ENCODE measurements at places on chromosomes 1 and 21. TPM values are rescaled to one million over a fixed set of nuclear protein-coding genes. Genes with fewer than 3 reads are reported as not detected.

Gene TDRD10
- total RNA-seq = 1.9 TPM

Gene TMEM82
- not detected for total RNA-seq

Gene GUCA2B
- not detected for total RNA-seq

DNA sequence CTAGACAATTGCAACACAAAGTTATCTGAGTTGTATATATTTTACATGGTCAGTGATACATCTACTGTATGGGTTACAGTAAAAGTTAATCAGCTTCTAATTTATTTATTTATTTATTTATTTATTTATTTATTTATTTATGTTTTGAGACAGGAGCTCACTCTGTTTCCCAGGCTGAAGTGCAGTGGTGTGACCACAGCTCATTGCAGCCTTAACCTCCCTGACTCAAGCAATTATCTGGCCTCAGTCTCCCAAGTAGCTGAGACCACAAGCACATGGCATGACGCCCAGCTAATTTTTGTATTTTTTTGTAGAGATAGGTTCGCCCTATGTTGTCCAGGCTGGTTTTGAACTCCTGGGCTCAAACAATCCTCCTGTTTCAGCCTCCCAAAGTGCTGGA, 241.6 kb downstream of the PTPRC start:
- DNase-seq = no peak

DNA sequence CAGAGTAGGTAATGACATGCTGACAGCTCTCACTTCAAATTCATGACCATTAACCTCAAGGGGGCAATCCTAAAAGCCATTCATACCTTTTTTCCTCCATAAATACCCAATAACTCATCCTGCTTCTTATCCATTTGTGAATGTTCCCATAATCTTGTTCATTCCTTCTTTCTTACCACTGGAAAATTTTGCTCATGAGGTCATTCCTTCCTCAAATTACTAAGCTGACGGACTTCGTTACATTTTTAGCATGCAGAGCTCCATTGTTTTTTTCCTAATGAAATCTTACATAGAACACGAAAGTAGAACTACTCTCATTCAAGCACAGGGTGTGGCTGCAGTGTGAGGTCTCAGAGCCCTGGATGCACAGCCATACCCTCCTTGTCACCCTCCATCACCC, 276.5 kb upstream of the DPYD start:
- no peak for DNase-seq

GRCh38 chr21:35119501-35120047, 70.5 kb upstream of the RUNX1 start:
- no peak for DNase-seq

GRCh38 chr1:54728027-54728426, 12.4 kb downstream of the TTC4 start:
- DNase-seq = no peak

Data from left ventricle myocardium superior (tissue), 1 donor.